ENCODE measurements at places on chromosomes 16 and 17. TPM values are rescaled to one million over a fixed set of nuclear protein-coding genes. Genes with fewer than 3 reads are reported as not detected.

CDH1 gene
- total RNA-seq = 0.93 TPM

C17orf113 gene
- 0.94 TPM for total RNA-seq

HOXB3 gene
- total RNA-seq = 0.82 TPM

RPL13 gene
- 4,547 TPM for total RNA-seq

NOTUM gene
- not detected for total RNA-seq

TP53TG3B gene
- not detected for total RNA-seq

NT5C gene
- total RNA-seq = 77.5 TPM

KRTAP4-5 gene
- not detected for total RNA-seq

PRR29 gene
- total RNA-seq = 0.08 TPM

CAPN15 gene
- total RNA-seq = 18.5 TPM

POLR2C gene
- total RNA-seq = 86.3 TPM

All from right atrium auricular region (tissue), 2 donors.